ENCODE measurements at places on chromosomes 1 and 21.

- no peak for DNase-seq
Measured at GRCh38 chr1:182092336-182092735, 30.8 kb upstream of the ZNF648 start.

DNA sequence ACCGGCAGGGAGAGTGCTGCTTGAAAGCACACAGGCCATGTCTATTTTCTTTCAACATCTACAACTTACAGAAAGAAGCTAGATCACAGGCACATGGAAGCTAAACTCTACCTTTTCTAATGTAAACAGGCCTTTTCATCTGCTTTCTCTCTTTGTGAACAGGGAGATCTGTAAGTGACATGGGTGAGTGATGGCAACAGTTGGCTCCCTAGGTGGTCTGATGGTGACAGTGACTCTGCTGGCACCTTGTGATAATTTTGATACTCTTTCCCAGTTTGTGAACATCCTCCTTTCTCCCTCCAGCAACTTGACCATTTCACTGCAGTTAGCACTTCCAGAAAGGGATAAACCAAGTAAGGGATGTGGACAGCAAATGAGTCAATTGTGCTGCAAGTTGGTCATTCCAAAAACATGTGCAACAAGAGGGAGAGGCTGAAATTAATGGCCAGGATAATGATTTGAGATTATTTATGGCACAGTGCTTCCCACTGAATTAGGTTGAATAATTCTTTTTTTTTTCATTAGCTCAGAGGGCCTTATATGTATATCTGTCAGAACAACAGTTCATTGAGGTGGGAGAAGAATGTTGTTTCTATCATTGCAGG, 89.5 kb downstream of the XCL2 start:
- no peak for DNase-seq

DNA sequence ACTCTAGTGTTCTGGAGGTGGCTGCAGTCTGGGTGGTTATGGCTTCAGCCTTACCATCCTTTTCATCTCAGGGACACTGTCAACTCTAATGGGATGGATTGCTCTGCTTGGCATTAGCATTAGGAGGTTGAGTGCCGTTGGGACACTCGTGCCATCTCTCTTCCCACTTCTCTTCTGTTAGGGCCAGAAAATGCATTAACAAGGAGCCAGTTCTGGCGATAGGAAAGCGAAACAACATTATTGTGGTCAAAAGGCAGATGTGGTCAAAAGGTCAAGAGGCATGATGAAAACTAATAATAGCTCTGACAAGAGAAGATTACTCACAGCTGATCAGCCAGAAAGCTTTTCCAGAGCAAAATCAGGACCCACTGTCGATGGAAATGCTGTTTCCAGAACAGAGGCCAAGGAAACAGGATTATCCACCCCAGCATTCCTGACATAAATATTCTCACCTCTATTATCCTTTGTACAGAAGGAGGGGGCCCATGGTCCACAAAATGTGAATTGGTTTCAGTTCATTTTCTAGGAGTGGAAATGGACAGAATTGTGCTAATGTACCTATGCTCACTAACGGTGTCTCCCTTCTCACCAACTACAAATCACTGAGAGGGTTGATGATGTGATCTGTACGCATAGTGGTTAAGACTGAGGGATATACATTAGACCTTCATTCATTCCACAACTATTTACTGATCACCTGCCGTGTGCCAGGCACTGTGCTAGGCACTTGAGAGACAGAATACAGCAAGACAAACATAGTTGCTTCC, 72.0 kb downstream of the ST6GALNAC5 start:
- no peak for DNase-seq

DNA sequence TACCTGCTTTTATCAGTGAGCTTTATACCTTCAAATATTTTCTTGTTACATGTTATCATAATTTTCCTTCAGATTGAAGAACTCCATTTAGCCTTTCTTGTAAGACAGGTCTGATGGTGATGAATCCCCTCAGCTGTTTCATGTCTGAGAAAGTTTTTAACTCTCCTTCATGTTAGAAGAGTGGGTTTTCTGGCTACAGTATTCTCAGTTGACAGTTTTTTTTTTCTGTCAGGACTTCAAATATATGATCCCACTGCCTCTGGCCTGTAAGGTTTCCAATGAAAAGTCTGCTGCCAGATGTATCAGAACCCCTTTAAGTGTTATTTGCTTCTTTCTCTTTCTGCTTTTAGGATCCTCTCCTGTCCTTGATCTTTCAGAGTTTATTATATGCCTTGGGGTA, 248.2 kb downstream of the LBR start:
- no peak for DNase-seq

GRCh38 chr21:25342816-25343215, 264.5 kb downstream of the MRPL39 start:
- no peak for DNase-seq

- peak; percentile 38 for DNase-seq
Measured at GRCh38 chr1:150999051-150999674, 7.5 kb downstream of the MINDY1 start.

- no peak for DNase-seq
Measured at GRCh38 chr1:63261736-63262458, 60.5 kb upstream of the FOXD3 start.

DNA sequence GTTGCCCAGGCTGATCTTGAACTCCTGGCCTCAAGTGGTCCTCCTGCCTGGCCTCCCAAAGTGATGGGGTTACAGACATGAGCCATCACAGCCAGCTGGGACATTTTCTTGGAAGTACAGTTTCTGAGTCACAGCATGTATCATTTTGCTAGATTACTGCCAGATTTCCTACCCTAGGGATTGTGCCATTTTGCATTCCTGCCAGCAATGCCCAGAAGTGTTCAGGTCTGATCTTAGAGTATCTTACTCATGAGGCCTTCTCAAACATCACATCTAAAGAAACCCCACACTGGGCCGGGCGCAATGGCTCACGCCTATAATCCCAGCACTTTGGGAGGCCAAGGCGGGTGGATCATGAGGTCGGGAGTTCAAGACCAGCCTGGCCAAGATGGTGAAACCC, 10.2 kb downstream of the BMP8A start:
- no peak for DNase-seq

GRCh38 chr1:23209770-23210169, 7.5 kb downstream of the HTR1D start:
- no peak for DNase-seq

DNA sequence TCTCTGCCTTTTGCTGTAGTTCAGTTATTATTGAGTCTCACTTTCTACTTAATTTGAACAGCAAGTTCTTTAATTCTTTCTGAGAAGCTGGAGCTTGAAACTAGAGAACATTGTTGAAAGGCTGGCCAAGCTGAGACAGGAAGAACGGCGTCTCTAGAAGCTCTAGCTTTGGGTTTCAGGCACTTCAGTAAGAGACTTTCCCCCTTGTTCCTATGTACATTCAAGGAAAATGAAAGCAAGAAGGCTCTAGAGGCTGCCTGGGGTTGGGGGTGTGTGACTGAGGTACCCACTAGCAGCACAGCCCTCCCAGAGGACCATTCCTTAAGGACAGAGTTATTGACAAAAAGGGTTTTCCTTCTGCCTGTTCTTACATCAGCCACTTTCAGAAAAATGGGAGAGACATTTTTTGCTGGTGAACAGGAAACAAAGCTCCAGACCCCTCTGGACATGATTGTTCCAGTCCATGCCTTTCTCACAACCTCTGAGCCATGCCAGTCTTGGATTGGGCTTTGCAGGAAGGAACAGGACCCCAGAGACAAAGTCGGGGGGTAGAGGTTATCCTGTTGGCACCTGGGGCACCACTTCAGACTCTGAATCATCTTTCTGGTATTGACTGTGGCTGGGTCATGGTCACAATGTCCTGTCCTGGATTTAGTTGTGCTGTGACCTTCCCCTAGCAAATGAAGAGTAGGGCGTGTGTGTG, 63.1 kb downstream of the LAMC2 start:
- no peak for DNase-seq

GRCh38 chr1:4655674-4656532, 1.5 kb downstream of the AJAP1 start:
- DNase-seq, result no peak

- DNase-seq, result no peak
Measured at GRCh38 chr1:92929461-92929860, 31.8 kb downstream of the DIPK1A start.

- no peak for DNase-seq
Measured at GRCh38 chr1:31855038-31855845, 39.4 kb upstream of the SPOCD1 start.

DNA sequence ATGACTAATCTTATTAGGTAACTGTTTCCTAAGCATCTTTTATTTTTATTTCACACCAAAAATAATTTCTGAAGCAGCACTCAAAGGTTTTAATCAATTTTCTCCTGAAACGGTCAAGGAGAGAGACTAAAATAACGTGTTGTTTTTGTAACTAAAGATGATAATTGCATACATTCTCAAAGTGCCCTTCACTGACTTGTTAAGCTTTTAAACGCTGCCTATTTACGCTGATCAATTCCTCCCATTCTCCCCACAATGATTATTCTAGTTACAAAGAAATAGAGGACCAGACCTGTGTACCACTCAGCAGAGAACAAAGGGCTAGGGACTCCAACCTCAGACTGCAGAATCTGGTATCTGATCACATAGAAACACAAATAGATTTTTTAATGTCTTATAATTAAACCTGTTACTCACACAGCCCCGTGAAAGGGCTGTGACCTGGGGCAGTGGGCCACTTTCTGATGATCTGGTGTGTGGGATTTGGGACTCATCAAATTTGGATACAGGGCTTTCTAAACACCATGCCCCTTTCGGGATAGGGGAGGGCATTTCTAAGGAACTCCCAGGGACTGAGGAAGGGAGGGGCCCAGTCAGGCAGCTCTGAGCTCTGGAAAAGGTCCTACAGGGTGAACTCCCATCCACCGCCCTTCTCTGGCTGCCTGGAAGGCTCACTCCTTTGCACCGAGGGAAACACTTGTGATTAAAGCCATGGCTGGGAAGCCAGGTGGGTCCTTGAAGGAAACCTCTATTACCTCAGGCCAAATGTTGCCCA, 65.2 kb downstream of the BCAR3 start:
- no peak for DNase-seq

DNA sequence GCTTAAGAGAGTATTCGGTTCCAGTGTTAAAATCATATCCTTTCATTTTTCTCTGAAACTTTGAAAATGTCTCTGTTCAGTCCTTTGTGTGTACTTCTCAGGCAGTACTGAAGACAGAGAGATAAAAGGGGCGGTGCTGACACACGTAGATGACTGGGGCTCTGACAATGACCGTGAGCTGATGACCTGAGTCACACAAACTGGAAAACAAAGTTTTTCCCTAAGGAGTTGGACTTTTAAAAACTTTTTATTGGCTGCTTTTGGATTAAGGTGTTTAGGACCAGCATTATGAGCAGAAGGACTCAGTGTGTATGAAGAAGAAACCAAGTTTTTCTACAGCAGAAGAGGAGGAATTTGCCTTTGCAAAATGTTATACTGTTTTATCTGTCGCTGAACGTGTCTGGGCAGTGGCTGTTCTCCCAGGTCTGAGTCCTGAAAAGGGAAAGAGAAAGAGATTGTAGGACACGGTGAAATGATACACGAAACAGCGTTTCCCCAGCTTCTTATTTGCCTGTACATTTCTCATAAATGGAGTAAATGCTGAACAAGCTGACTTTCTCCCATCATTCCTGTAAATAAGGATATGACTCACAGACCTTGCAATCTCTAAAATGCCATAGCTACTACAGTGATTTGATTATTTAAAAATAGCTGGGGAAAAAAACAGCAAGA, 51.5 kb downstream of the MAP3K7CL start:
- no peak for DNase-seq

DNA sequence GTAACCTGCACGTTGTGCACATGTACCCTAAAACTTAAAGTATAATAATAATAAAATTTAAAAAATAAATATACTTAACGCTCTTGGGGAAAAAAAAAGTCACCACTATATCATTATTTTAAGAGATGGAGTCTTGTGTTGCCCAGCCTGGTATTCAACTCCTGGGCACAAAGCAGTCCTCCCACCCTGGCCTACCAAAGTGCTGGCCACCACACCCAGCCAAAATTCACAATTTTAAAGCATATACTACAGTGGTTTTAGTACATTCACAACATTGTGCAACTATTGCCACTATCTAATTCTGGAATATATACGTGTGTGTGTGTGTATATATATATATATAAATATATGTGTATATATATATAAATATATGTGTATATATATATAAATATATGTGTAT, 5.9 kb downstream of the HMGN2 start:
- DNase-seq, result no peak

- DNase-seq, result no peak
Measured at GRCh38 chr1:192889082-192889481, 80.2 kb downstream of the RGS2 start.

- no peak for DNase-seq
Measured at GRCh38 chr1:92486251-92487077, at the start of gene GFI1. GFI1 (minus strand) TSS chr1:92486925; CDS start chr1:92483487, 3,438 bp downstream.

GRCh38 chr1:18996548-18997177, 40.2 kb upstream of the IFFO2 start:
- DNase-seq, result no peak

DNA sequence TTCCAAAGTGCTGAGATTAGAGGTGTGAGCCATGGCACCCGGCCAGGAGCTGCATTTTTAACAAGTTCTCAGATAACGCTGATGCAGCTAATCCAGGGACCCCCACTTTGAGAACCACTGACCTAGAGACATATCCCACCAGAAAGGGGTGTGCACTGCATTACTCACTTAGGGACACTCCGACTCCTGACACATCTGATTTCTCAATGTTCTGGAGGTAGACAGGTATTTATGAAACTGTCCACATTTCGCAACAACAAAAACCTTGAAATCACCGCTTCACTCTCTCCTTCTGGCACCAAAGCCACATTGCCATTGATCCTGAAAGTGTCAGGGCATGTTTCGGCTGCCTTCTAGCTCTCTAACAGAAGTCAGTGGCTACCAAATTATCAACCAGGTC, 23.2 kb upstream of the CAMTA1 start:
- no peak for DNase-seq

Measured in GDM1 (cell line).